ENCODE measurements at places on chromosomes 5 and 9.

- DNase-seq, result no peak
Observed at GRCh38 chr9:89225587-89225986, 47.0 kb upstream of the SHC3 start.

- DNase-seq, result no peak
Observed at GRCh38 chr5:74895906-74896305, 29.7 kb upstream of the FAM169A start.

GRCh38 chr5:135124128-135124527, 90.1 kb upstream of the PITX1 start:
- no peak for DNase-seq

DNA sequence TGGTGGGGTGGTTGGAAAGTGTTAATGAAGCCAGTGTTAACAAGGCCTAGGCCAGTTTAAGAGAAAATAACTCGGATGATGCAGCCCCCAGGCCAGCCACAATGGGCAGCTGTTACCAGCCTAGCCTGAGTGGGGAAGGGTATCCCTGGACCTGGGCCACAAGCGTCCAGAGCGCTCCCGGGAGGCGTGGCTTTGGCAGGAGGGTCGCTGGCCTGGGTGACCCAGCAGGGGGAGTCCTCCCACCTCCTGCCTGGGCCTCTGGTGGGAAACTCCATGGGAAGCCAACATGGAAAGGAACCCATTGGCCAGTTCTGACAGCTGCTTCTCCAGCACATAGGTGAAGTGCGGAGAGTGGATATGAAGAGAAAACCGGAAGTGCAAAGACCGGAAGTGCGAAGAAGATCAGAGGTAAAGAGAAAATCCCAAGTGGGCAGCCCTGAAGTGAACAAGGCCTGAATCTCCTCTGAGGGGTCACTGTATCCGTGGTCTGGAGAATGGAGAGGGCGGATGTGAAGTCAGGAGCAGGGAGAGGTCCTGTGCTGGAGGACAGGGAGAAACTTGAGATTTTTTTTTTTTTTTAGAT, 79.0 kb downstream of the ADCY2 start:
- no peak for DNase-seq

- DNase-seq, result no peak
Observed at GRCh38 chr5:167631191-167631590, 660.3 kb upstream of the WWC1 start.

- peak; percentile 27 for DNase-seq
Observed at GRCh38 chr9:4994166-4994890, 9.3 kb downstream of the JAK2 start.
